Activated CD4-positive, alpha-beta T cell treated with anti-CD3 and anti-CD28 coated beads, Interleukin-2, amount 10 ng/mL, durations not matched to agents 7 days and 5 days (primary cell): ENCODE measurements at places on chromosomes 12 and 14. TPM values are rescaled to one million over a fixed set of nuclear protein-coding genes. Genes with fewer than 3 reads are reported as not detected.

DNA sequence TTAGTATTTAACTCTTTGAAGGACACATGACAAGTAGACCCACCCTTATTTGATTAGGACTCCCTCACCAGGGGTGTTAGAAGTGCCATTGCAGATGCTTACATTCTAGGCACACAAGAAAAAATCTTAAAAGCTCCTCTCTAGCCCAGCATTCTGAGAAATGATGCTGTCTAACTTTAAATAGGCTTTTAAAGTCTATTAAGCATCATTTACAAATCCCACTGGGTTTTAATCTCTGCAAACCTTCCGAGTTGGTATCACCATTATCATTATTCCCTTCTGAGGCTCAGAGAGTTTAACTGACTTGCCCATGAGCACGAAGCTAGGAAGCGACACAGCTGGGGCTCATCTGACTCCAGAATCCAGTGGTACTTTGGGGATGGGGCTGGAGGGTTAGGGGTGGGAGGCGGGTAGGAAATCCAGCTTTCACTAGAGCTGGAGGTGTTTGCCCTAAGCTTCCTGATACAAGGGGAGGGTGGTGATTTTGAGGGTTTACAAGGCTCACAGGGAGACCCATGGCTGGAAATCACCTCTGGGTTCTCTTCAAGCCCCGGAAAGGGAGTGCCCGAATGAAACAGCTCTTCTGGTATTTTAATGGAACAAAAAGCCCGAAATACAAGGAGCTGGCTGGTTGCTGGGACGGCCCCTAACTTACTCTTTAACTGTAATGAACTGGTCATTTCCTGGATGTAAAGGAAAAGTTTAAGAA is 109.2 kb upstream of the FUT8 start:
- no peaks in the 10 kb centered on the region for H3K27me3 ChIP-seq
- H3K27ac ChIP-seq = peak overlapping the region; percentile 87
- peaks cover 58% of the 10 kb centered on the region for H3K4me1 ChIP-seq
- DNase-seq = no peak
- no peak overlapping the region for H3K4me3 ChIP-seq

Gene SLC8A3
- not detected for total RNA-seq

Gene MYH7
- 0.04 TPM for total RNA-seq

Gene KRT7
- 2.2 TPM for total RNA-seq

Gene KRT86
- not detected for total RNA-seq

DNA sequence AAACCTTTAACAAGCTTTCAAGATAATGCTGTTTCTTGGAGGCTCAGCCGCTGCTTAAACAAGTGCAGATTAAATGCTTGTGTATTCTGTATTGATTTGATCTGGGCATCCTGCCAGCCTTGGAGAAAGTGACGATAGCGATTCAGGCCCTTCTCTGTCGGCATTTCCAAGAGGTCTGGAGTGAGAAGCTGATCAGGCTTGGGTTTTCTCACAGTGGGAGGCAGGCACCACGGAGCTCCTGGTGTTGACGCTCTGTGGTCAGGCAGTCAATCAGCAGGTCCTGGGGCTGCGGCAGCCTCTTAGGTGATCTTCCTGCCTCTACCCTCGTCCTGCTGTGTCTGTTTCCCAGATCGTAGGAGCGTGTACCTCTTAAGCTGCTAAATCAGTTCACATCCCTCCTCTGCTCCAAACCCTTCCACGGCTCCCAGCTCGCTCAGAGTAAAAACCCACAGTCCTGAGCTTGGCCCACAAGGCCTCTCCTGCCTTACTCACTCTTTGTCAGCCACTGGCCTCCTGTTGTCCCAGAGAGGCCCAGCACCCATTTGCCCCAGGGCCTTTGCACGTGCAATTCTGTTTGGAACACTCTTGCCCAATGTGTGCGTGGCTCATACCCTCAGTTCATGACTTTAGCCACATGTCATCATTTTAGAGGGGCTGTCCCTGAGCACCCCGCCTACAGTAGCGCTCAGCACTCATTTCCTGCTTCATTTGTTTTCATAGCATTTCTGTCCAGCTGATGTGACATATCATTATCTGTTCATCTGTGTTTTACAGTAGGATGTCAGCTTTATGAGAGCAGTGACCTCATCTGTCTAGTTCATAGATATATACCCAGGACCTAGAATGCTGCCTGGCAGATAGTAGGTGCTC is 155.4 kb downstream of the AACS start:
- H3K27ac ChIP-seq = no peak overlapping the region
- no peak overlapping the region for H3K4me3 ChIP-seq
- H3K4me1 ChIP-seq = no peaks in the 10 kb centered on the region
- DNase-seq = no peak
- H3K36me3 ChIP-seq = no peaks in the 10 kb centered on the region

DNA sequence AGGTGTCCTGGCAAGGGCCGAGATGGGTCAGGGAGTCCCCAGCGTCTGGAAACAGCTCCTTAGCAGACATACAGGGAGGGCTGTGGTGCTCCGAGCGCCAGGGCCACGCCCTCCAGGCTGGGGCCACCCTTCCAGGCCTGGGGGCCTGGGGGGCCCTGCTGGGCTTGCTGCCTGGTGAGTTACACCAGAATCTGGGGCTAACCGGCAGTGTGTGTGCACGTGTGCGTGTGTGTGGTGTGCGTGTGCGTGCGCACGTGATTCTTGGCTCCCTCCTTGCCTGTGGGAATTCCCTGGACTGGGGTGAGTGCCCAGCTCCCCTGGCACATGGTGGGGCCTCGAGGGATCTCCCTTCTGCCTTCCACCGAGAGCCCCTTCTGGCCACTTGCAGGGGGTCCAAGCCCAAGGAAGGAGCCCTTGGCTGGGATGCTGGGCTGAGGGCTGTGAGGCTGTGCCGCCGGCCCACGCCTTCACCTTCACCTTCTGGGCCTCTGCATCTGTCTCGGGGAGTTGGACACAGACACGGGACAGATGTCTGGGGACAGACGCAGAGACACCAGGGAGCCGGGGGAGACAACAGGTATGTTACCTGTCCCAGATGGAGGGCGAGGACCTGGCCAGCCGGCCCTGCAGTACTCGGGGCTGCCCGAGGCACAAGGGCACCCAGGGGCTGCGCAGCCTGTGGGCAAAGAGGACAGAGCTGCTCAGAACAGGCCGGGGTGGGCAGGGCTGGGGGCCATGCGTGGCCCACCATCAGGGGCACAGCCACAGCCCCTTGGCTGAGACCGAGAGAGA is 37.2 kb downstream of the BEGAIN start:
- H3K27ac ChIP-seq = no peak overlapping the region
- H3K36me3 ChIP-seq = no peaks in the 10 kb centered on the region
- peaks cover 22% of the 10 kb centered on the region for H3K4me1 ChIP-seq
- H3K27me3 ChIP-seq = peaks cover 2% of the 10 kb centered on the region
- DNase-seq = no peak

Gene HOXC12
- not detected for total RNA-seq

DNA sequence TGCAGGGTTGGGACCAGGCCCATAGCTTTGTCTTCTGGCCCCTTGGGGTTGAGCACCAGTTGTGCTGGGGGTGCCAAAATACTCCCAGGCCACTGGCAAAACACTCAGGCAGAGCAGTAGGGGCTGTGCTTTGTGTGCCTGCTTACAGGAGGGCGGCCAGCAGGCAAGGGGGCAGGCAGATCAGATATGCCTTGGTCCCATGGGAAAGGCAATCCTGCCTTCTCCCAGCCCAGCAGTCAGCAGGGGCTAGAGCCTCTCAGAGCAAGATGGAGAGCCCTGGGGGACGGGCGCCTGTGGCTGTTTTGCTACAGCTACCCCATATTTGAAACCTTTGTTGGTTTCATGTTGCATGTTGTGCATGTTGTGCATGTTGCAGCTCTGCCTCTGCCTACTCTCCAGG is 36.2 kb upstream of the TMX1 start:
- no peaks in the 10 kb centered on the region for H3K36me3 ChIP-seq
- H3K4me3 ChIP-seq = no peak overlapping the region
- peaks cover 34% of the 10 kb centered on the region for H3K27me3 ChIP-seq
- no peak for DNase-seq
- H3K27ac ChIP-seq = no peak overlapping the region
- H3K4me1 ChIP-seq = no peaks in the 10 kb centered on the region
